Dermis blood vessel endothelial cell (primary cell): ENCODE measurements at places on chromosomes 12 and 14. TPM values are rescaled to one million over a fixed set of nuclear protein-coding genes. Genes with fewer than 3 reads are reported as not detected.
A peak's percentile ranks its signal among the peaks of the same experiment; 100 is the strongest.

The HSP90B1 gene
- total RNA-seq, result 932 and 1,739 TPM in 2 replicates

- DNase-seq, result no peak
Measured at GRCh38 chr14:60085085-60085484, 6.6 kb upstream of the PCNX4 start.

- no peak for DNase-seq
Measured at GRCh38 chr12:49228653-49229052, 36.2 kb upstream of the TUBA1C start.

- no peak for DNase-seq
Measured at GRCh38 chr12:3892631-3893030, 19.4 kb upstream of the PARP11 start.

The USP15 gene
- 56.7 and 56.8 TPM in 2 replicates for total RNA-seq

GRCh38 chr12:10012630-10013330 lies 2.4 kb downstream of the CLEC12B start:
- no peak for DNase-seq

The EML5 gene
- total RNA-seq, result under 0.01 and 0.19 TPM in 2 replicates

GRCh38 chr12:28484156-28484555 lies 293.9 kb downstream of the CCDC91 start:
- DNase-seq, result no peak

GRCh38 chr12:112978163-112979040 lies at the start of gene OAS2:
OAS2 (plus strand) TSS chr12:112978519; CDS start chr12:112978609, 90 bp downstream.
- peak; percentile 77 for DNase-seq

DNA sequence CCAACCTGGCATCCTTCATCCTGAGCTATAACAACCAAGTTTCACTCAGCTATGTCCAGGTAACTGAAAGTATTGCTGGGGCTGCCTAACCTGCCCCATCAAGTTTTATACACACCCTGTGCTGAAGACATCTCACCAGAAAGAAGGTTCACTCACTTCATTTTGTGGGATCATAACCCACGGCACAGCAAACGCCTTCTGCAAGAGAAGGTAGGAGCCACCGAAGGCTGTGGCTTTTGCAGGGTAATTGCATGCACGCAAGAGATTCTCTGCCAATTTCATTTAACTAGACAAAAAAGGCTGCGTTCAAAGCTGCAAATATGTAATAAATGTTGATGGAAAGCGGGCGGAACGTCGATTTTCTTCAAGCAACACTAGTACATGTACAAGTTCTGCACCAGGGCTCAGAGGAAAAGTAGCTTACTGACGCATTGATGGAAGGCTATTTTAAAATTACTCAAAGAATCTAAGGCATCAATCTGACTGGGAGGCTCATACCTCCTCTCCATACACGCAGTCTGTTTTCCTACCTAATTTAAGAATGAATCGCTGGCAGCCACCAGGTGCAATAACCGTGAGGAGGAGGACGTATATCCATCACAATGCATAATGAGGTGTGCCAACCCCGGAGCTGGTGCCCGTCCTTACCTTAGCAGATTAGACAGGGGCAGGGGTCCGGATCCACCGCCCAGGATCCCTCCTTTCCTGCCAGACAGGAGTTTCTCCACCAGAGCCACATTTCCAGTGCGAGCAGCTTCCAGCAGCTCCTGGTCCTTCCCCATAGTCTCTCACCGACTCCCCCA lies 1.1 kb downstream of the ANKS1B start:
- no peak for DNase-seq

DNA sequence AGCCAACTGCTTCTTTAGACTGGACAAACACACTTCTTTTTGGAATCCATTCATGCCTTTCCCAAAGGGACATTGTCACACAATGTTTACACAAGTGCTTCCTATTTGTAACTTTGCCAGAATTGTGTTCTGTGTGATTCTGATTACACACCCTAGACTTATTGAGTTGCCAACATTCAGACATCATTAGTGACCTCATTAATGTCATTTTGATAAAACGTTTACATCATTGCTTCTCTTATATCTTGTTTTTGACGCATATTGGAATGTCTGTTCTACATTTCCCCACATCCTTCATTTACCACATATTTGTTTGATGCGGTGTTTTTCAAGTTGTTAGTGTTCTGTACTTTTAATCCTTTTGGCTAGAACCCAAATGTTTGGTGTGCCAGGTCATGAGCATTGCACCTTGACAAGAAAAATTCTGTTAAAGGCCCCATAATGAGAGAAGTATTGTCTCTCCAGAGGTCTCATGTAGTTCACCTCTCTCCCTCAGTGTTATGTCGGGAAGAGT lies 305.5 kb downstream of the AEBP2 start:
- peak; percentile 98 for DNase-seq

The HOXC11 gene
- total RNA-seq, result not detected in 2 replicates

DNA sequence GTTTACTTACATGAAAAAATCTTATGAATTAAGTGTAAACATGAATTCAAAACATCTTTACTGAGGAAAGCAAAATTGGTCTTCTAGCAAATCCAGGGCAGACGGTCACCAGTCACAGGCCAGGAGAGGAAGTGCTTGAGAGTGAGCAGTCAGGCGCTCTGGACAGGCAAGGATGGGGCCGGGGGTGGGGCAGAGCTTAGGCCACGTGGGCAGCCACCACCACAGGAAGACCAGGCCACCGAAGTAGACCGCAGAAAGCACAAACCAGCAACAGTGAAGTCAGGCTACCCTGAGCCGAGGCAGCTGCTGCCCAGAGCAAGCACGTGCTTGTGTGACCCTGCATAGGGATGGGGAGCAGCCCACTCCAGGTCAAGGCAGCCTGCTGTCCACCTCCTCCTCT lies 33.5 kb downstream of the SLC6A12 start:
- DNase-seq, result peak; percentile 50

The STXBP6 gene
- 4.9 and 18.9 TPM in 2 replicates for total RNA-seq

DNA sequence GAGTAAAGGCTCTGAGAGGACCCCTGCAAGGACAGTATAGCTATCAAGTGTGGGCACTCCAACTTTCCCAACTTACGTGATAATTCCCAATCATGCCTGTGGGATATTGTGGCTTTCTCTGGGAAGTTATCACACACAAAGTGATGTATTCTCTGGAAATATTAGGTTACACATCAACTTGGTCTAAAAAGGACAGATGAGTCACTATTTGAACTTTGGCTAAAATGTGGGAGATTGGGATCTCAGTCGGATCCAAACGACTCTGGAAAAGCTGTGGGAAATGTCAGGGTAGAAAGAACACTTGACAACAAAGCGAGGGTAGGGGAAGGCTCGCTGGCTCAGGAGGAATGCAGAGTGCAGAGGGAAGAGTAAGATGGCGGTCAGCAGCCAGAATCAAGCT lies 1048.9 kb downstream of the BCL11B start:
- no peak for DNase-seq

DNA sequence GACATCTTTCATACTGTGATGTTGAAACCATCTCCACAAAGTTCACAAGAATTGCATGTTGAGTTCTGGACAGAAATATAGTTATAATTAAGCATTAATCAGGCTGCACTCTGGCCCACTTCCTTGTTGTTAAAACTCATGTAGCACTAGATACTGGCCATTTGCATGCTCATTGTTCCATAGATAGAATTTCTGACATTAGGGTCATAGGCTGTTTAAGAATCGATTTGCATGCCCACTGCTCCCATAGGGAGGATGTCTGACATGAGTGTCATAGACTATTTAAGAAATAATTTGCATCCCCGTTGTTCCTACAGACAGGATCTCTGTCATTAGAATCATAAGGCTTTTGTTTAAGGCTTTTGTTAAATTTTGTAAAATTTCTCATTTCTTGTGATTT lies 50.2 kb downstream of the MYF5 start:
- DNase-seq, result no peak

- no peak for DNase-seq
Measured at GRCh38 chr14:54637270-54638134, 70.6 kb downstream of the SAMD4A start.

DNA sequence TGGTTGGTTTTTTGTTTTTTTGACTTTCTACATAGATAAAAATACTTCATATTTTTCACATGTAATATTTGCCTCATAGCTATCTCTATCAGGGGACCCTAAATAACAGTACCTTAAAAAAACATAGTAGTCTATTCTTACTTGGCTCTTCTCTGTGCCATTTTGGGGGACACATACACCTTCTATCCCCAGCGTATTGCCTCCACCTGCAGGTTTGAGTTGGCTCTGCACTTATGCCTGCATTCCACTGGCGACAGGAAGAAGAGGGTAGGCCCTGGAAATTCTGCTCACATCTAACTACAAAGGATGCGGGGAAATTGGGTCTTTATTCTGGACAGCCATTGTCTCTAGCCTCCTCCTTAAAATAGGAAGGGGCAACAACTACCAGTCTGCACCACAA lies 13.8 kb upstream of the IFI27L2 start:
- DNase-seq, result peak; percentile 41

The ADGRD1 gene
- 0.17 and 0.33 TPM in 2 replicates for total RNA-seq

DNA sequence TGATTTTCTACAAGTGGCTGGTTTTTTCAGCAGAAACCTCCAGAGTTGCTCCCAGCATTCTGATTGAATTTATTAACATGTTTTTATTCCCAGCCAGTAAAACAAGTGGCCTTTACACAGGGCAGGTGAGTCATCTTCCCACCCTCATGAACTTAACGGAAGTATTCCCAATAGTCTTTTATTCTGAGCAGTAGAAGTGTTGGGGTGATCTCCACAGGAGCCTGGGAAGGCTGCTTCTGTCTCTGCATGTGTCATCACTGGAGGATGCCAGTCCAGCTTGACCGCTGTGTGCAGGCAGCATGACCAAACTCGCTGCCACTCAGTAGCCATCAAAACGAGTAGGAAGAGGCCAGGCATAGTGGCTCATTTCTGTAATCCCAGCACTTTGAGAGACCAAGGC lies 13.4 kb upstream of the DNAH10 start:
- peak; percentile 62 for DNase-seq

DNA sequence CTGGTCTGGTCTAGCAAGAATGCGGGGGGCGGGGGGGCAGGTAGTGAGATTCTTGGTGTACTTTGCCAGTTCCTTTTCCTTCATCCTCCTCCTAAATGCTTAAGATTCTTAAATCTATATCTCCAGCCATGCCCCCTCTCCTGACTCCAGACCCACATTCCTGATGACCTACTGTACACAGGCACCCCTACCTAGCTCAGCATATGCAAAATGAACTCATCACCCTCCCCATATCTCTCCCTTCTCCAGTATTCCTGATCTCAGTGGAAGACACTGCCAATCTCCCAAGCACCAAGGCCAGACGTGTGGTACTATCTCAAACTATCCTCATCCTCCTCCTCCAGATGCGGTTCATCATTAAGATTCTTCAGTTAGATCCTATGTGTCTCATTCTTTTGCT lies 215.8 kb downstream of the SPTSSA start:
- DNase-seq, result no peak

The OR4M1 gene
- not detected in 2 replicates for total RNA-seq

GRCh38 chr12:2754208-2754607 lies 40.6 kb upstream of the FKBP4 start:
- no peak for DNase-seq

The ZNF891 gene
- 0.93 and 1.0 TPM in 2 replicates for total RNA-seq

- DNase-seq, result peak; percentile 19
Measured at GRCh38 chr12:20798554-20798953, 12.0 kb upstream of the SLCO1B3 start.

GRCh38 chr12:92821142-92821541 lies 108.0 kb downstream of the EEA1 start:
- peak; percentile 60 for DNase-seq

The TBC1D30 gene
- total RNA-seq, result 19.6 and 19.9 TPM in 2 replicates

GRCh38 chr14:101462726-101463565 lies 98.3 kb upstream of the DIO3 start:
- no peak for DNase-seq

The GALNT16 gene
- total RNA-seq, result 0.17 and 0.19 TPM in 2 replicates

DNA sequence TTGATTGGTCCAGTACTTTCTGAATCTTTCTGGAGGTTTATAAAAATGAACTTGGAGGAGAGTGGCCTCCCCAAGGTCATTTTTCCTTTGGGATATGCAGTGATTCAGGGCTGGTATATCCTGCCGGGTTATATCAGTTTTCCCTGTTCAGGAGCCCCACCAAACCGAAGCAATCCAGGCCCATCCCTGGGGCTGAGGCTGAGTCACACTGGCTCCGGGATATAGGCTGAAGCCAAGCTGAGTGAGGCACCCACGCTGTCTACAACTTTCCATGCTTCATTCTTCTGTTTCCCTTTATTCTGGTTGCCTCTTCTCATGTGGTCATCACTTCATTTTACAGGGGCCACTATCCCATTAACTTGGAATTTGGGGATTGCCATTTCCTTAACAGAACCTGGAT lies 3.4 kb downstream of the SSPN start:
- no peak for DNase-seq

The OVCH1 gene
- not detected in 2 replicates for total RNA-seq

The FUT8 gene
- total RNA-seq, result 15.0 and 15.1 TPM in 2 replicates

DNA sequence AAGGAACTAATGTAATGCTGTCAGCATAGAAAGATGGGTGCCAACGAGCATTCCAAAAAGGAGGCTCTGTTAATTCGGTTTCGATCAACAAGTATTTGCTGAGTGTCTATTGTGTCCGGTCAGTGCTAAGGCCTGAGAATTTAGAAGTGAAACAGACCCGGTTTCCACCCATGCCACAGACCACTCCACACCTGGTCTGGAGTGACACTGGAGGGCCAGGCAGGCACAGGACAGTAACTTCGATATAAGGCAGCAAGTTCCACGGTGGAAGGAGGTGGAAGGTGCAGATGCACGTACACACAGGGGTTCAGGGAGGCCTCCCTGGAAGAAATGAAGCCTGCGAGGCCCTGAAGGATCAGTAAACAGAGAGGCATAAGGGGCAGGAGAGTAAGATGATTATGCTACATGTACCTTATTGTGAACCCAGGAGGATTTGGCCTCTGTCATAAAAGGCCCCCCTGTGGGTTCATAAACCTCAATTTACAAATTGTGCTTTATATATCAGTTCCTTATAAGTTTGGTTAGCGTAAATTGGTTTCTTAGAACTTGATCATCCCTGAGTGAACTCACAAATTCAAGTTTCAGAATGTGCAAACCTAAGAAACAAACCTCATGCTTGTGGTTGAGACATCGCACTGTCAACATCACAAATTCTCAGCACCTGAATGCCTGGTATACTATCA lies 25.9 kb downstream of the SSH1 start:
- no peak for DNase-seq

GRCh38 chr14:76259029-76259735 lies 107.5 kb downstream of the GPATCH2L start:
- no peak for DNase-seq

DNA sequence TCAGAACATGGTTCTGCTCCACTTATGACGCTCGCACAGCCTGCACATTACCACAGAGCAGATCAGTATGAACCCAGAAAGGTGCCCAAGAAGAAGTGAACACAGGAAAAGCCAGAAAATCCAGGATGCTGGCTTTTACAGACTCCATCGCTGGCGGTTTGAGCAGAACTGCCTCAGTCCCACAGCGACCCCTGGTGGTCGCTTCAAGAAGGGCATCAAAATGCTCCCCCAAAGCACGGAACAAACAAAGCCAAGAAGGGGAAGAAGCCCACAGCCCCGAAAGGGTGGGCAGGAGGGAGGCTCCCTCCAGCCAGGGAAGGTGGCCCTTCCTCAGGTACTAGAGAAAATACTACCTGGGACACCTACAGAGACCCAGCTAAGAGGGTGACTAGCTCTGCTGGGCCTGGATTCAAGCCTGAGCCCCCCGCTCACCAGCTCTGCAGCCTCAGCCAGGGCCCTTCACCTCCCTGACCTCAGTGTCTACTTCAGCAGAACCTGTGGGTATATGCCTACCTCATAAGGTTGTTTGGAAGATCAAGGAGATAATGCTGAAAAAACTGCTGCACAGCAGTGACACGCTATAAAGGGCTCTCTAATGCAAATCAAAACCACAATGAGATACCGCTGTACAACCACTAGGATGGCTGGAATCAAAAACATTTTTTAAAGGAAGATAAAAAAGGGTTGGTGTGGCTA lies 98.1 kb downstream of the NCOR2 start:
- DNase-seq, result peak; percentile 26
